ENCODE measurements at places on chromosomes 7 and 10.
A peak's percentile ranks its signal among the peaks of the same experiment; 100 is the strongest.

DNA sequence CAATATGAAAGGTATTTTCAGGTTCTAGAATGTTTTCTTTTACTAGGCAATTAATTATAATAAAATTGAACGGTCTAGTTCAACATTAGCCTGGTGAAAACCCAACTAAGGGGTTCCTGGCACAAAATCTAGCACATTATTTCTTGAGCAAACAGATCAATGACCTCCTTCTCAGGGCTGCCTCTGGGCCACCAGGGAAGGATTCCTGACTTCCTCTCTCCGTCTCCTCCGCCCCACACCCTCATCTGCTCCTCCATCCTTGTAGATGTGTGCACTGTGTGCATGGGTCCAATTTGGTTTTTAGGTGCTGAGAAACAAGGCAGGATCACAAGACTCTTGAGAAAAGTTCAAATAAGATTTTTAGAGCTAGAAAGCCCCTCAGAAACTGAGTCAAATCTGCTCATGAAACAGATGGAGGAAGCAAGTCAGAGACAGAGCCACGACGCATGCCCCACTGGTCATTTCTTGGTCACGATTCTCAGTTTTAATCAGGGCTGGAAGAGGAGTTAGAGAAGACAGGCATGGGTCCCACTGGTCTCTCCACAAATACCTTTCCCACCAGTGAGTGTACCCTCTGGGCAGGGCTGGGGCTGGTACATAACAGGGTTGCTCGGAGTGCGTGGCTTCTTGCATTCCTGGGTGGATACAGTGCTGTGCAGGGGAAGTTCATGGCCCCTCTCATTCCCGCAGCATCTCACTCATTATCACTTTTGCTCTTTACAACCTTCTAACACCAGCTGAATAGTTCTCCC is 3.8 kb downstream of the TRPV6 start:
- DNase-seq = no peak

DNA sequence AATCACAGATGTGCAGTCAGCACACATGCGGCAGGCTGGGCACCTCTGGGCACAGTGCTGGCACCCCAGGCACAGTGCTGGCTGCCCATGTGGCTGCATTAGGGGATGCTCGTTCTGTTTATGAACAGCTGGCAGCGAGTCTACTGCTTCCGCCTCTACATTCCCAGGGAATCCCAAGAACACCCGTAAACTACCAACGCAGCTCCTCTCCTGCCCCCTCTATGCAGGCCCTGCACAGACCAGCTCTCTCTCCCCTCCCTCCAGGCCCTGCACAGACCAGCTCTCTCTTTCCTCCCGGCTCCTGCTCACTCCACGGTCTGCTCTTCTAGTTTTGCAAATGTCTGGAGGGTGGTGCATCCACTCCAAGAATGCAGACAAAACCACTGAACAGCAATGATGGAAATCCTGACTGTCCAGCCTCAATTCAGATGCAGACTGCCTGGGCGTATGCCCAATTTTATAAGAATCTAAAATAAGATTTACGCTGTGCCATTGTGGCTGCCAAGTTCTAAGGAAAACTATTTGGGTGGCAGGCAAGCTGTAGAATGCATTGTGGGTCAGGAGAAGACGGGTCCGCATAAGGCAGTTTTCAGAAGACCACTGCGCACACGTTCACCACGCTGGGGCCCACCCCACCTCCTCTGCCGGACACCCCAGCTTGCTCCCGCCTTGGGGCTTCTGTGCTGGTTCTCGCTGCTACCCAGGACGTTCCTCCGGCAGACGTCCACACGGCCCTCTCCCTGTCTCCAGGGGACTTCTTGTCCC is 234.6 kb downstream of the ZMYND11 start:
- no peak for DNase-seq

- DNase-seq = no peak
Observed at GRCh38 chr7:20929199-20929598, 142.5 kb upstream of the SP8 start.

DNA sequence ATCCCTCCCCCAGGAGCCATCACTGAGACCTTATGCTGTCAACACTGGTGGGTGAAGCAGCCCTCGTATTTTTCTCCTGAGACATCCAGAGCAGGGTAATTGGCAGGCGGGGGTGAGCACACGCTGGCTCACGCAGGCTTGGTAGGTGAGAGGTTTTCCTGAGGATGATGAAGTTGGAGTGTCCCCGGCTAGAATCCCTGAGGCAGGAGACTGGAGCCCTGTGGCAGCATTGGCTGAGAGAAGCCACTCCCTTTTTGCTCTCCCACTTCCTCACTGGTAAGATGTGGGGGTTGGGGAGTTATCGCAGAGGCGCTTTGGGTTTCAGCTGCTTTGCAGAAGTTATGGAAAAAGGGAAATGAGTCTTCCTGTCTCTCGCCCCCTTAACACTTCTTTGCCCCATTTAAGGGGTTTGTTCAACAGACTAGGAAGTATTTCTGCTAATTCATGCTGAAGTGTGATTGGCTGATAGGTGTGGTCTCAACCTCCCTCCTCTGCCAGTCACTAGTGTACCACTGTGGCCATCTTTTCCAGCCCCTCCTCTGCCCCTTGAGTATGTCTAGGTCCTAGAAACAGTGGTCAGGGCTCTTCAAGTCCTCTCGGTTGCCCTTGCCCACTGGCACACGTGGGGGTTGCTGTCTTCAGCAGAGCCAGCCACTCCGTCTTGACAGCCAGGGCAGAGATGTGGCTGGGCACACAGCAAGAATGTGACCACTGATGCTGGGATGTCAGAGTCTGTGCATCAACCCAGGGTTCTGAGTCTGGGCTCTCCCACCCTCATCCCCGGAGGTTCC is 5.7 kb downstream of the ARPC1B start:
- DNase-seq = peak; percentile 37

DNA sequence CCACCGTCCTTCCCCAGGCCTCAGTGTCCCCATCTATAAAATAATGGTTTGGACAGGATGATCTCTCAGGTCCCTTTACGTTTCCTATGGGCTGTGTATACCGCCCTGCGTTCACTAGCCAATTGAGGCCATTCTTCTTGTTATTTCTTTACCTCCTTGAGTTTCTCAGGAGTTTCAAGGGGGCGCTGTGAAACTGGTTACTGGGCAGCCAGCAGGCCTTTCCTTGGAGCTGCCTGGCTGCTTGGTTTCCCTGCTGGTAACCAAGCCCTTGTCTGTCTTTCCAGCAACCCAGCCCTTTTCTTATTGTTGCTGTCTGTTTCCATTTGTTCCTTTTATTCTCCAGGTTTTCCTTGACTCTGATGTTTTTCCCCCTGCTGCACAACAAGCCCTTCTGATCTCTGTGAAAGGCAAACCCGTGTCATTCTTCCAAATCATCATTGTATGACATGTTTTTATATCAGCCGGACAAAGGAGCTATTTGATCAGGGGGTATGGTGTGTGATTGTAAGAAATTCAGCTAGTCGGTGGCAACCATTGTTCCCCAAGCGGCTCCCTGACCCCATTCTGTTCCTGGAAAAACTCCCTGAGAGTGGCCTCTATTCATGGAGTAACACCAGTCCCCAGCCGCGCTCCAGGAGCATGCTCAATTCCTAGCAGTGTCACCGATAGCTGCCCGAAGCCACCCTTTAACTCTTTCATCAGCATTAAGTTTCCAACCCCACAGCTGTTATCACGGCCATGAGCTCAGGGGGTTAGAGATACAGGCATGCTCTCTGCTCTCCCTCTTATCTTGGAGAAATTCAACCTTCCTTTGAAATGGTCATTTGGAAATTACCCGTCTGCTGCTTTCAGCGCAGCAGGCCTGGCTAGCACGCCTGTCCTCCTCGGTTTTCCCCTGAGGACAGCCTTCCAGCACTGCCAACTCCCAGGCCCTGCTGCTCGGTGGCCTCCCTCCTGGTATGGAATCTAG is 26.6 kb downstream of the FGF8 start:
- no peak for DNase-seq

- DNase-seq = no peak
Observed at GRCh38 chr7:120218712-120219111, 54.3 kb upstream of the KCND2 start.

- DNase-seq = no peak
Observed at GRCh38 chr7:138237995-138238394, 161.7 kb downstream of the AKR1D1 start.

DNA sequence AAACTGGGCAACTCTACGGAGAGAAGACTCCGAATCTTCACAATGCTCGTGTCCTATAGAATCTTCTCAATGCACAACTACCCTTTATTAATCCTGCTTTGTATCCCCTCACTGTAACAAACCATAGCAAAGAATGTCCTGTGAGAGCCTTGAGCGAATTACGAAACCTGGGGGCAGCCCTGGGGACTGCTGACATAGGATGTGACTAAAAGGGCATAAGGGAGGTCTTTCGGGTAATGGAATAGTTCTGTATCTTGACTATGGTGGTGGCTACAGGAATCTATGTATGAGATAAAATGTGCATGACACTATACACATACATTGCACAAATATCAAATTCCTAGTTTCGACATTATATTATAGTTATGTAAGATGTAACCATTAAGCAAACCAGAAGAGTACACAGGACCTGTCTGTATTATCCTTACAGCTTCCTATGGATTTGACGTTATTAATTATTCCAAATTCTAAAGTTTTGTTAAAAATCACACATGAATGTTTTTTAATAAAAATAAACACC is 162.5 kb upstream of the KCTD7 start:
- no peak for DNase-seq

- DNase-seq = no peak
Observed at GRCh38 chr7:40700653-40701421, 566.0 kb downstream of the SUGCT start.

DNA sequence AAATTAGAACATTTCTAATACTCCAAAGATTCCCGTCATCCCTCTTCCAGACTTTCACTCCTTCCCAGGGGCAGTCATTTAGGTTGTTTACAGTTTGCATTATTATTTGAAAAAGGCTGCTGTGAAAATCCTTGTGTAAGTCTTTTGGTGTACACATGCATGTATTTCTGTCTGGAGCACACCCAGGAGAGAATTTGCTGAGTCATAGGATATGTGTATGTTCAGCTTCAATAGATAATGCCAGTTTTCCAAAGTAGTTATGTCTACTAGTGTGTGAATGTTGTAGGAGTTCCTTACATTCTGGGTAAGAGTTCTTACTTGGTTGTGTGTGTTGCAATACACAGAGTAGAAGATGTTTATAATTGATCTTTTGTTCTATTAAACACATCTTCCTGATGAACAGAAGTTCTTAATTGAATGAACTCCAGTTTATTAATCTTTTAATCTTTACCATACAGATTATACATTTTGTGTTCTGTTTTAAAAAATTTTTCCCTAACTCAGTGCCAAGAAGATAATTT is 25.3 kb downstream of the CROT start:
- no peak for DNase-seq

GRCh38 chr7:7843972-7844371 is 124.6 kb upstream of the GLCCI1 start:
- no peak for DNase-seq

DNA sequence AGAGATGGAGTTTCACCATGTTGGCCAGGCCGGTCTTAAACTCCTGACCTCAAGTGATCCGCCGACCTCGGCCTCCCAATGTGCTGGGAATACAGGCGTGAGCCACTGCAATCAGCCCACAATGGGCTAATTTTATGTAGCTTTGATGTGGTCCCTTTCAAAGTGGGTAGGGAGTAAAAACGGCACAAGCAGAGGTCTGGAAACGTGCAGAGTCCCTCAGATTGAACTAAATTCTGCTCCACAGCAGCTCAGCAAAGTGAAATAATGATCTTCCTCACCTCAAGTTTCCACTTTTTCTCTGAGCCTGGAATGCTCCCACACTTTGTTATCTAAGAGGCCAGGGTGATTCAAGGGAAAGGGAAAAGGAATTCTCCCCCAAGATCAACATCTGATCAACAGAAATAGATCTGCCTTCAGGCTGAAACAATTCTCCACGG is 6.1 kb downstream of the CCDC3 start:
- no peak for DNase-seq

GRCh38 chr7:137081321-137082093 is 213.1 kb downstream of the CHRM2 start:
- no peak for DNase-seq

DNA sequence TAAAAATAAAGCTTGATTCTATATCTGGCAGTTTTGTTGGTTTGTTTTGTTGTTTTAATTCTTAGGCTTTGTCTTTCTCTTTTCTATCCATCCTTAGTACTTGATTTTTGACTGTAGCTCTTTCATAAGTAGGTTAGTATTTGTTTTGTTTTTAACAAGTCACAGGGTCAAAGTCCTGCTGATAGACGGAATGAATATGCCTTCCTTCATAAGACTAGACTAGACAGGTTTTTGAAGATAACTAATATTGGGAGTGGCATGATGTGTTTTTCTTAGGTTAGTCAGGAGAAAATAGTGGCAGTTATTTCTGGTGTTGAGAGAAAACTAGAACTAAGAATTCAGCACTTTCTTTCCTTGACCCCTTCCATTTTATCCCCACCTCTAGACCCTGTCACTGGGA is 50.4 kb downstream of the CASD1 start:
- DNase-seq = no peak

DNA sequence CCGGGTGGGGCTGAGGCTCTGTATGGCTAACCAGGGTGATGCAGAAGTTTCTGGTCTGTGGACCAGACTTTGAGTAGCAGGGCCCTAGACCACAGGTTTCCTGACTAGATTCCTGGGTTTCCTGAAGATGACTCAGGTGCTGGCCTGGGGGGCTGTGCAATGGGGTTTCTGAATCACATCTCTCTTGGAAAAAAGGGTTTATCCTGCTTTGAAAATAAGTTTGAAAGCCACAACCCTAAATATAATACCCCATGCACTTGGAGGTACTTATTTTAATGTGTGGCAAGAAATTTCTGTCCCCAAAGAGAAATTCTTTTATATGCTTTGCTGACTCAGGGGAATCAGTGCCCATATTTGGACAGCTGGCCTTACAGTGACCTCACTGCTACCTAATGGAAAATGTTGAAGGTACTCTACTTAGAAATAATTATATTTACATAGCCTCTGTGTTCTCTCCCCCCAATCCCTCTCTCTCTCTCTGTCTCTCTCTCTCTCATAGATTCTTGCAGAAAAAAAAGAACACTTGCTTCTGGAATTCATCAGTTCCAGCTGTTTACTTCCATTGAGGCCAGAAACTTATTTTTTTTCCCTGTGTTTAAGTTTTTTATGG is 184.4 kb upstream of the LYZL2 start:
- DNase-seq = no peak

DNA sequence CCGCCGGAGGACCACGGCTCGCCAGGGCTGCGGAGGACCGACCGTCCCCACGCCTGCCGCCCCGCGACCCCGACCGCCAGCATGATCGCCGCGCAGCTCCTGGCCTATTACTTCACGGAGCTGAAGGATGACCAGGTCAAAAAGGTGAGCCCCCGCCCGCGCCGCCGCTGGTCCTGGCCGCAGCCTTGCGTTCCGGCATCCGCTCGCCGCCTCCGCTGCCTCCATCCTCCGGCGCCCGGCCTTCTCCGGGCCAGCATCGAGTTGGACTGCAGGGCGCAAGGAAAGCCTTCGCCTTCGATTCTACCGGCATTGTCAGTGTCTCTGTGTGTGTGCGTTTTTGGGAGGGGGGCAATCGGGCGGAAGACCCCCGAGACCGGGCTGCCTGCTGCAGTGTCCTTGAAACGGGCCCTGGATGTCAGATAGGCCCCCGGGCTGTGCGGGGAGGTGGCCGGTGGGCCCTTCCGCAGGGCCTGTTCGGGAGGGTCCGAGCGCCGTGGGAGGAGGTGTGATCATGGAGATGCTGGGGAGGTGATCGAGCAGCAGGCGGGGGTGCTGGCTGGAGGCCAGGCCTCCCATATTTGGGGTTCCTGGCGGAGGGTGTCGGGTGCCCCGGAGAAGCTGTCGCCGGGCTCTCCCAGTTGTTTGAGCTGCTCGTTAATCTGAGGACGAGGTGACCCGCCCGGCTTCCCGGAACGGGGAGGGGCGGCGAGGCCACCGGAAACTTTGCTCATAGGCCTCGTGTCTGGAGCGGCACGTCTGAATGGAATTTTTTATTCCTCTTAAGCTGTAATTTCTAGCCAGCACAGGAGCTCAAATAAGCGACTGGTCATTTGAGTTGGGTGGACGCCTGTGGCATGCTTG is 40.8 kb downstream of the HK1 start:
- DNase-seq = peak; percentile 51

GRCh38 chr7:81507221-81507620 is 262.6 kb downstream of the HGF start:
- DNase-seq = no peak
